ENCODE measurements at places on chromosomes 4 and X. TPM values are rescaled to one million over a fixed set of nuclear protein-coding genes. Genes with fewer than 3 reads are reported as not detected.

Gene NOX1
- not detected for total RNA-seq

Gene EREG
- 0.68 TPM for total RNA-seq

Gene SCOC
- 49.3 TPM for total RNA-seq

Gene ADGRG4
- total RNA-seq, result 0.03 TPM

Gene SERTM2
- 0.50 TPM for total RNA-seq

DNA sequence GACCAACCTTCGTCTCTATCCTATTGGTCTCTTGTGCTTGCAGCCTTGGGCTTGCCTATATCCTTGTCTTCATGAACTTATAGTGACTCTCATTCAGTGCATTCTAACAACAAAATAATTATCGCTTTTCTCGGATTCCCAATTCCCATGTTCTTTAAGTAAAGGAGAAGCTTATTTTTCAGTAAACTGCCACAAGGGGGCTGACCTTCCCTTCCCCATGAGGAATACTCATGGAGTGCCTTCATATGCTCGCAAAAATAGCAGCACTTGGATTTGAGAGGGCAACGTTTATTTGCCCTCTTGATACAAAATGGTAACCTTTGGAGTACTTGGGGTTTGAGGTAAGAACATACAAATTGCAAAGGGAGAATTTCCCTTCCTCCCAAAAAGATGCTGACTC is 183.2 kb upstream of the TENT5D start:
- no peak for DNase-seq

- no peak for DNase-seq
Observed at GRCh38 chr4:150950657-150951288, 64.3 kb downstream of the LRBA start.

DNA sequence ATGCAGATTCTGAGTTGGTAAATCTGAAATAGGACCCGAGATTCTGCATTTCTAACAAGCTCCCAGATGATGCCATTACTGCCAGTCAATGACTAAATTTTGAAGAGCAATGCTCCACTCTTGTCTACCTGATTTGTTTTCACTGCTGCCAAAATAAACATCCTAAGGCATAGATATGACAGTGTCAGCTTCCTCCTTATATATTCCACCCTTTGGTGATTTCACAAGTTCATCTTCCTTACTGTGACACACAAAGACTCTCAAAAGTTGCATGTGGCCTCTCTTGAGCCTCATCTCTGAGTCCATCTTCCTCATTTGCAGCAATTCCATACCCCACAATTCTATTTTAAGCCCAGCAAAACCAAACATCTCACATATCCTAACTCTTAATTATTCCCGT is 110.9 kb downstream of the FBXW7 start:
- DNase-seq, result no peak

GRCh38 chr4:158912806-158913205 is 144.0 kb downstream of the FNIP2 start:
- no peak for DNase-seq

DNA sequence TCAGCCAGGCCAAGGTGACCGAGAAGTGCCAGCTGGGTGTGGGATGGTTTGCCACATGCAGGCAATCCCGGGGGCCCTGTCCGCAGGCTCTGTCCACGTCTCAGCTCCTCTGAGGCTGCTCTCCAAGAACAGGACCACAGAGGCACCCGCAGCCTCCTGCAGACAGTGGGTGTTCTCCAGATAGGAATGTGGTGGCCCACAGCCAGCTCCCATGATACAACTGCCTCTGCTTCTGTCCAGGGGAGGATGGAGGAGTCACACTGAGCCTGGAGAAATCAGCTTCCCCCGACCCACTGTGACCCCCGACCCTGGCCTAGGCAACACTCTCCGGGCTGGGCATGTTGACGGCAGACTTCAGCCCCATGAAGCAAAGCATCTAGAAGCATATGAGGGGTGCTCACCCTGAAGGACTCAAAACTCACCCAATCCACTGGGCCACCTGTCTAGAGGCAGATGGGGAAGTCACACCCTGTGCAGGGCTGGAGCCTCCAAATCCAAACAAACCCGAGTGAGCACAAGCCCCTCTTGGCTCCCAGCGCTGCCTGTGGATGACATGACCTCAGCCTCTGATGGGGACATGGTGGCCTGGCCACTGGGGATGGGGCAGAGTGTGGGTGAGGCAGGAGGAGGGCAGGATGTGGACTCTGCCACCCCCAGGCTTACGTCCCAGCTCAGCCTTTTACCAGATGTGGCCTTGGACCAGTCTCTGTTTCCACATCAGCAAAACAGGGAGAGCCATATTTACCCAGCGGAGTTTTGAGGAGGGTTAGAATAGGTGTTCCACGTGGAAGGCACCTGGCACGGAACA is 102.3 kb downstream of the PSAPL1 start:
- peak; percentile 59 for DNase-seq

DNA sequence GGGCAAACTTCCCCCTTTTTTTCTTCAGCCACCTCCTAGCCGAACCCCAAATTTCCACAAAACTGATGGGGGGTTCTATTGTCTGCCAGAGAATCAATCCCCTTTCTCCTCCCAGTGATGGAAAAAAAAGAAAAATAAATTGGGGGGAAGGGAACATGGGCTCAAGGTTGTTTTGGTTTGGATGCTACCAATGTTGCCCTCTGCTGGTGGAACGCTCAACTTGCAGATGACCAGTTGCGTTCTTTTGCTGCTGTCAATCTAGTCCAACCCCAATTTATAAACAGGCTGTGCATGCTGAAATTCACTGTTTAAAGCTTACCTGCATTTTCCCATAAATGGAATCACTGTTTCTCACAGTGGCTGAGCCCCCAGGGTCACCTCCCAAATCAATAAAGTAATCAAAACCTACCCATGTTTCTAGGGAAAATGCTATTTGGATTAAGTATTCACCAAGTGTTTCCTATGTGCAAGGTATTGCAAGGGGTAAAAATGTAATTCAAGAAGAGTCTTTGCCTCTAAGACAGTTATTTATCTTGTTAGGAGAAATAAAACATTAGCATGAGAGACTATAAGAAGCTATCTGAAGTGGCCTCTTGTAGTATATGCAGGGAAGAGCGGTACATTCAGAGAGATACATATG is 116.7 kb upstream of the TMEM164 start:
- no peak for DNase-seq

DNA sequence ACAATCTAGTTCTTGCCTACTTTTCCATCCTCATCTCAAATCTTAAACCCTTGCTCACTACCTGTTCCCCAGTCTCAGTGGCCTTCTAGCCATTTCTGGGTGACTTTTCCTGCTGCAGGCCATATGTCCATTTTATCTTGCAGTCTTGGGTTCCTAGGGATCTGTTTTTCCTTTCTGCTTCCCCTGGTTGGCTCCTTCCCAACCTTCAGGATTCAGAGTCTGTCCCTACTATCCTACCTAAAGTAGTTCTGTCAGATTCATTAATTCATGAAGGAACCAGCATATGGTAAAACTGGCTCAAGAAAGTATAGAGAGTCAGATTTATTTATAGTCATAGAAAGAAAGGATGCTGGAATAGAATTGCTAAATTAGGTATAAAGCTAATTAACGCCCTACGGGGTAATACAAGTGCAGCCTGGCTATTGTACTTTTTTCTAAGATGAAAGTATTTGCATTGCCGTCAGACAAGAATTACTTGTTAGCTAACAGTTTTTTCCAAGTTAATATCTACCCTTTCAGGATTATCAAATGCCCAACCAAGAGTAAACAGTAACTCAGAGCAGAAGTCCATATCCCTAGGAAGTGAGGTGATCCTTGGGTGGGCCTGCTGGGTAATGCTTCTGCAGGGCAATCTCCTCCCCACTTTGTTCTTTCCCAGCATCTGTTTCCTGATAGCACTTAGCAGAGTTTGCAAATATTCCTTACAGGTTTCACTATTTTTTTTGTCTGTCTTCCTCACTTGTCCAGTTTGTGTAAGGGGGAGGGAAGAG is 63.6 kb downstream of the REPS2 start:
- no peak for DNase-seq

DNA sequence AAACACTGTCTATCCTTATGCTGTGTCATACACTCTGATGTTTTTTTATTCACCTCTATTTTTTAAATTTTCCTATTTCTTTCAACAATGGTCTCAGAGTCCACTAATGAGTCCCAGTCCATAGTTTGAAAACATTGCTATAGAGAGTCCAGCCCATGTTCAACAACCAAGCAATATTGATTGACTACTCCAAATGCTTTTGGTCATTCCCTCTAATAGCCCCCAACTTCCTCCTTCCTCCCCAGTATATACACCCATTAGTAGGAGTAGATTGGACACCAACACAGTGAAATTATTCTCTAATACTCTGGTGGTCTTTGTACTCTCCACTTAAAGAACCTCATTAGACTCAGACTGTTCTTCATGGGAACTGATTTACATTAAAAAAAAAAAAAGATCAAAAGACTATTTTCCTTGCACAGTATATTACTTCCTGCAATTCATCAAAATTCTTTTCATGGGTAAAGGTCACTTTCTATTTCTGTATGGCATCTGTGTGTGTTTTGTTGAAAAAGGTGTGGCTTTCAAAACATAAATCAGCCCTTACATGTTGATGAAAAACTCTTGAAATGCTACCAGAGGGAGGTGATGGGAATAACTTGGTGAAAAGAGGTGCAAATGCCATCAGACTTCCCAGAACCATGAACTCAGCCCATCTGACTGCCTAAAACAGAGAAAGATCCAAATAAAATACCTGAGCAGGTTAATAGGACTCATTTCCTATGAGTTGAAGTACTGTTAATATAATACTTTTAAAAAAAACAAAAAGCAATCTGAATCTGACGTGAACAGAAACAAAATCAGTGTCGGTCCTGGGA is 250.3 kb upstream of the KLF3 start:
- DNase-seq, result no peak

DNA sequence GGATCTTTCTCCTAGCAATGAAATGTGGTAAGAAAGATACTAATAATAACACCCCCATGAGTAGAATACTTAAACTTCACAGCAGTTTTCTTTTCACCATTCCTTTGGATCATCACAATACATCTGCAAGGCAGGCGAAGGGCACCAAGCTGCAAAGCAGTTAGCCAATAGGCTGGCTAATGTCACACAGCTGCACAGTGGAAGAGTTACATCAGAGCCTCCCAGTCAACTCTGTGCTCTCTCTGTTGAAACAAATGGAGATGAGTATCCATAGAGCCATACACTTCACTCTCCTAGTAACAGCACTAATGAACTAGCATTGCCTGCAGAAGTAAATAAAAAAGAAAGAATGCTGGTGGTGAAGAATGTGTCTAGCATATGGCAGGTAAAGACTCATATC is 139.0 kb downstream of the ATG4A start:
- DNase-seq, result no peak

- no peak for DNase-seq
Observed at GRCh38 chr4:110224812-110225211, 26.4 kb upstream of the ELOVL6 start.

GRCh38 chrX:1598021-1598875 is 6.8 kb downstream of the AKAP17A start:
- no peak for DNase-seq

- no peak for DNase-seq
Observed at GRCh38 chr4:40357738-40358137, 22.6 kb downstream of the CHRNA9 start.

DNA sequence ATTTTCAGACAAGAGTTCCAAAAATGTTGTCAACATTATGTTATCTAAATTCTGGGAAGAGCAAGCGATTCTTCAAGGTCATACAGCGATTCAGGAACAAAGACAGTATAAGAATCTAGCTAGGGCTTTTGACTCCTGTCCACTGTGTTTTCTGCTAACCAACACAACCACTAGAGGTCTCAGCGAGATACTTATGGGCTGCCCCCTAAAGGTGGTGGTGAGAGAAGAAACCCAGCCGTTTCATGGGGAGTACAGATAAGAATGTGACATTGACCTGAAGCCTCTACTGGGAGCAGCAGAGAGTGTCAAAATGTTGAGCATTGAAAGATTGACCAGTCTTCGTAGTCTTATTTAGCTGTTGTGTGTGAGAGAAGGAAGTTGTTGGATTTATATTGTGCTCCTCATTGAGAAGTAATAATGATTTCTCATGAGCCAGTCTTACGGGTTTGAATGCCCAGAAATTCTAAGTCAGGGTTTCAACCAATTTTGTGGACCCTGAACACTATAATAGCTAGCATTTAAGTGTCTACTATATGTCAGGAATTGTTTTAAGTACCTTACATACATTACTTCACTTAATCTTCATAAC is 168.3 kb downstream of the SPRY1 start:
- no peak for DNase-seq
